ENCODE measurements at places on chromosomes 11 and 22.
A peak's percentile ranks its signal among the peaks of the same experiment; 100 is the strongest.

DNA sequence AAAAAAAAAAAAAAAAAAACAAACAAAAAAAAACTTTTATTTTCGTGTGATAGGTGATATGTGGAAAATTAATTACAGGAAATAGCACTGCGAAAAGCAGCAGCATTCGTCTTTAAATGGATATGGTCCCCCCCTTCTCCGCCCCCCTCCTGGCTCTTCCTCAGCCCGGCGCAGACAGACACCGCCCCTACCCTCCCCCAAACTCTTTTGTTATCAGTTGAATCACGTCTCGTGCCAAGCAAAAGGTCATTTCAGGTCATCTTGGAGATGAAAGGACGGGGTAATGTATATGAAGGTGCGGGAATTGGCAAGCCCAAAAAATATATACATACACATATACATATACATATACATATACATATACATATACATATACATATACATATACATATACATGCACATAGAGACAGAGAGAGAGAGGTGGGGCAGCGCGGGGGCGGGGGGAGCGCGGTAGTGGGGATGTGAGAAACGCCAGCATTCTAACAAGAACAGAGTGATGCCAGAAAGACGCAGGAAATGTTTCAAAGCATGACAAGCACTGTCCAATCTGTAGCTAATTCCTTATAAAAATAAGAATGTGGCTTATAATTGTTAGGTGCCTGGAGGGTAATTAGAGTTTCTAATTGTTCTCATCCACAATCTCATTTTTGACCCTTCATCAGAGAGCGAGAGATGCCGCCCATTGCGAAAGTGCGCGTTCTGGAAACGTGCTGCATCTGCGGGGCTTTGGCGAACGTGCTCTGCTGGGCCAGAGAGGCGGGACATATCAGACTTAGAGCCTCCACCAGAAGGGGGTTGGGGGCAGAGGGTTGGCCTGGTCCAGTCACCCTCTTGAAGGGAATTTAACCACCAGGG lies 214.5 kb upstream of the UBASH3B start:
- DNase-seq = peak; percentile 51

DNA sequence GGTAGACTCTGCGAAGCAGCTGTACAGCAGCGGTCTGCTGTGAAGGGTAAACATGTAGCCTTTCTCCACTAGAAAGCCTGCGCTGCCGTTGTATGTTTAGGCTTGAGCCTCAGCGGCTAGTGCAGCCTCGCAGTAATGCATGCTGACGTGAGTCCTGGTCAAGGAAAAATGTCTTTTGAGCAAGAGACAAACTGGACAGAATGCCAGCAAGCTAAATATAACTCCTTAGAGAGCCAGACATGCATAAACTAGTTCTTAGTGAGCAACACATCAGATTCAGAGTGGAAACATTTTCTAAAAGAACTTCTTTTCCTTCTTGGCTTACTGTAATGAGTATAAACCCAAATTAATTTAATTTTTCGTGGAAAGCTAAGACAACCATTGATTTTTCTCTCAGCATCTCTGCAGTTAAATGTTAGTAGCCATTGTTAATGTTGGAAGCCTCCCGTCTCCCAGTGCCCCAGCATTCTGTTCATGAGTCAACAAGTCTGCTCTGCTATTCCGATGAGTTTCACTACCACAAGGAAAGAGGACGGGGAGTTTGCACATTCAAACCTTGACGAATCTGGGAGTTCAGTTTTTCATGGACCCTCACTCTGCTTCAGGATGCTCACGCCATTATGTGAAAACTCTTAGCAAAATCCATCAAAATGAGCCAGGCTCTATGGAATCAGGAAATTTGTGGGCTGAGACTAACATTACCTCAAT lies 51.4 kb downstream of the JAM3 start:
- no peak for DNase-seq

- peak; percentile 63 for DNase-seq
Measured at GRCh38 chr11:8810540-8811301, 100.3 kb upstream of the AKIP1 start.

DNA sequence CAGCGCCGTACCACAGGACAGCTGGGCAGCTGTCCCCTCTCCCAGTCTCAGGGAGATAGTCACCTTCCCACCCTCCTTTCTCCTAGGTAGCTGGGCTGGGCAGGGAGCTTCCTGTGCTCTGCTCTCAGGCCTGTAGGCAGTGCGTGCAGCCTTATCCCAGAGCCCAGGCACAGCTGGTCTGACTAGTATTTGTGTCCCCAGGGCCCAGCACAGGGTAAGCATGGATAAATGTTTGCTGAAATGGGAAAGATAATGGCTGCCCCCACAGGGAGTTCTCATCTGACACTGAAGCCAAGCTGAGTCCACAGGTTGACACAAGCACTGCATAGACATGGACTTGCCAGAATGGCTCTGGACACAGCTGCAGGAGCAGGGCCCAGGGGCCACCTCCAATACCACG lies 9.8 kb downstream of the SLC15A3 start:
- DNase-seq = no peak

- DNase-seq = no peak
Measured at GRCh38 chr11:33553486-33553885, 147.1 kb downstream of the C11orf91 start.

GRCh38 chr22:31474743-31475142 lies 14.9 kb downstream of the EIF4ENIF1 start:
- DNase-seq = no peak

DNA sequence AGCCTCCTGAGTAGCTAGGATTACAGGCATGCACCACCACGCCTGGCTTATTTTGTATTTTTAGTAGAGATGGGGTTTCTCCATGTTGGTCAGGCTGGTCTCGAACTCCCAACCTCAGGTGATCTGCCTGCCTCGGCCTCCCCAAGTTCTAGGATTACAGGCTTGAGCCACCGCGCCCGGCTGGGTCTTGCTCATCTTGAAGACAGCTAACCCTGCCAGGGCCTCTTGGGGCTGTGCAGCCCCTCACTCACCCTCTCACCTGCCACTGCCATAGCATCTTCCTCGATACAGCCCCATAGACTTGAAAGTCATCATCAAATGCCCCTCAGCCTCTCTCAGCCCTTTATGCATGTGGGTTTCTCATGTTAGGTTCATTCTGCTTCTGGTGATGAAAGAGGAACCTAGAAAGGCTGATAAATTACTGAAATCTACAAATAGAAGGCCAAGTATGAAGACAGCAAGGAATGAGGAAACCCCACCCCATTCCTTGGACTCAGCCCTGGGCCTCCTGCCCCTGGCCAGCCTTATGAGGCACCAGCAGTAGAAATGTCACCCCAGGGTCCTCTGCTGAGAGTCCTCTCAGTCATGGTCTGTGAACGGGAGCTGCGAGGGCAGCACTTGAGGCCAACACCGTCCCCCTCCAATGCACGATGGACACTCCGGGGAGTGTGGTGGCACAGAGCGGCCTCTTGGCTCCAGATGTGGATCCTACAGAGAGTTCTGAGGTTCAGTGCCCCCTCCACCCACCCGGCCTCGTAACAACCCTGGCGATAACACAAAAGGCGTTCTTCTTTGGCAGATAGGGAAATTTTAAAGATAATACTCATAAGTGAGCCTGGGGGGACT lies 24.8 kb downstream of the SCGB1A1 start:
- peak; percentile 61 for DNase-seq

- no peak for DNase-seq
Measured at GRCh38 chr11:130825983-130826382, 90.3 kb downstream of the SNX19 start.
